Hematopoietic multipotent progenitor cell treated with erythropoietin and hydrocortisone succinate and interleukin-3 and kit ligand, for 6 days (in vitro differentiated cells): ENCODE measurements at places on chromosomes 5 and 9.
A peak's percentile ranks its signal among the peaks of the same experiment; 100 is the strongest.

DNA sequence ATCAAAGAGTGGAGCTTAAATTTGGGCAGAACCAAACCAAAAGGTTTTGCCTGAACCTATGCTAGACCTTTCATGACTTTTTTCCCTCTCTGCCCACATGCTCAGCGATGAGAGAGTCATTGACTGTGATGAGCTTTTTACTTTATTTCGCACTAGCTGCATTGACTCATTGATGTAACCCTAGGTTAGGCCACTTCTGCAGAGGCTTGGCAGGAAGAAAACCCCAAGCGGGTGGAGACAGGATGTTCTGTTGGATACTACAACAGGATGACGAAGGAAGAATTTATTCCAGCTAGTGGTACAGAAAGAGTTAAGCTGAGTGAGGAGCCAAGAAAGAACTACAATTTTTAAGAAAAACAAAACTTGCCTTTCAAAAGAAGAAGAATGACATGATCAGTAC is 18.4 kb downstream of the AGXT2 start:
- no peak for DNase-seq

GRCh38 chr5:137856201-137856600 is 11.5 kb upstream of the MYOT start:
- no peak for DNase-seq

DNA sequence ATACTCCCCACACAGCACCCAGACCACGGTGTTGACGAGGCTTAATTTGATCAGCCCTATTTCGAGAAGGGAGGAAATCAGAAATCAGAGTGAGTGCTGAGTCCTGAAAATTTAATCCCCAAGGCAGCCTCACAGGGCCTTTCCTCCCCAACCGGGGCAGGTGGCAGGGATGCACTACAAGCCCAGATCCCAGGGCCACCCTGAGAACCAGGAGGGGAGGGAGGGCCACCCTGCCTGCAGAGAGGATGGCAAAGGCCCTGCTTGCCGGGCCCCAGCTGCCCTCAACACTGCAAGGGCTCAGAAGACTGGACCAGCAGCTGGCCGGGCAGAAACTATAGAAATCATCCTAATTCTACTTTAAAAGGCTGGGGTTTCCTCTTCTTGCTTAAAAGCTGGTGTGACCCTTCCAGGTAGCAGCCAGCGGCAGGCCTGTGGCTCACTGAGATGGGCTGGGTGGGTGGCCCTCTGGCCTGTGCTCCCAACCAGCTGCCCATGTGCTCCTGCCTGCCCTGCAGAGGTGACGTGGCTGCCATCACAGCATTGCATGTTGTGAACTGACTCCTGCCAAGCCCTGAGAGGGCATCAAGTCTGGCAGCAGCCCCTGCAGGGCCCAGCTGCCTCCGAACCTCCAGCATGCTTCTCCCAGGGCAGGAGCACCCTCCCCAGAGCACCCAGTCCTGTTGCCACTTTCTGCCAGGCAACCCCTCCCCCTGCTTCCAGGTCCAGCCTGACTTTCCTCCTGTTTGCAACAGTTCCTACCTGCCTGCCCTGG is 122.8 kb downstream of the ADAMTS2 start:
- no peak for DNase-seq

- DNase-seq = no peak
These were observed 131.6 kb downstream of the GOLPH3 start for GRCh38 chr5:32042551-32042961.

- no peak for DNase-seq
These were observed 155.3 kb downstream of the COL23A1 start for GRCh38 chr5:178434851-178435250.

- no peak for DNase-seq
These were observed 31.3 kb upstream of the IRGM start for GRCh38 chr5:150815010-150815409.

DNA sequence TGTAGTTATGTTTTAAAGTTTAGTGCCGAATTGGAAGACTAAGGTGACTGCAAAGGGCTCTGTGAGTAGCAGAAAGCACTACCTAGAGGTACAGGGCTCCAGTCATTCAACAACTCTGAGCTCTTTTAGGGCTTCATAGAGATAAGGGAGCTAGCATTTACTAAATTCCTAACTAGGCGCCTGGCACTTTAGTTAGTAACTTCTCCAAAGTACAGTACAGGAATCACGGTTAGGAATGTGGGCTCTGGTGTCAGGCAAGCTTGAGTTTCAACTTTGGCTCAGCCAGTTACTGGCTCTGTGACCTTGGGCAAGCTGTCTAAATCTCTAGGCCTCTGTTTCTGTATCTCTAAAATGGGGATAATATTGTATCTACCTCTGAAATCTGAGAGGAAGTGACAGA is 115.3 kb downstream of the SLIT3 start:
- DNase-seq = no peak

GRCh38 chr5:137360607-137361006 is 138.5 kb downstream of the SPOCK1 start:
- DNase-seq = no peak

- no peak for DNase-seq
These were observed 480.0 kb downstream of the NR2F1-AS1 start for GRCh38 chr5:93100976-93101375.

GRCh38 chr5:43515678-43516048 is 715 bp upstream of the C5orf34 start:
- DNase-seq = no peak

DNA sequence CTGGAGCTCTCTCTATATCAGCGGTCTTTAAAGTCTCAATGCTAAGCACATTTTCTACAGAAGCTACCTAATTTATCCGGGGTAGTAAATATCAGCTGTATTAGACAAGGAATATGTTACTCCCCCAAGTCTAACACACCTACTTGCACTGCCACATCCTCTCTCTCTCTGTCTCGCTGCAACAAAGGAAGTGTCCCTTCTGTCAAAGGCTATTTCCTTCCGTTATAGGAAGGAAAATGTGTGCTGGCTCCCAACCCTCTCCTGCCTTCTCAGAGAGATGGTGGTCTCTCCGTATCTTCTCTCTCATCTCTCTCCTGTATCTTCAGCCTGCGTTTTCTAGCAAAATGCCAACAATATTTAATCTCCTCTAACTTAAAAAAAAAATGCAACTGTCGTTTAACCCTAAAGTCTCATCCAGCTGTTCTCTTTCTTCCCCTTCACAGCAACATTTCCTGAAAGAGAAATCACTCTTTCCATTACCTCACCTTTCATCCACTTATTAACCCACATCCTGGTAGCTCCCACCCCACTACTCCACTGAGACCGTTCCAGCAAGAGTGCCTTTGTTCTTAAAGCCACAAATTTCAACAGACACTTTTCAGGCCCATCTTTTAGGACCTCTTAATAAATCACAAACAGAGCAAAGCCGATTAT is 2.3 kb downstream of the TTF1 start:
- peak; percentile 21 for DNase-seq

DNA sequence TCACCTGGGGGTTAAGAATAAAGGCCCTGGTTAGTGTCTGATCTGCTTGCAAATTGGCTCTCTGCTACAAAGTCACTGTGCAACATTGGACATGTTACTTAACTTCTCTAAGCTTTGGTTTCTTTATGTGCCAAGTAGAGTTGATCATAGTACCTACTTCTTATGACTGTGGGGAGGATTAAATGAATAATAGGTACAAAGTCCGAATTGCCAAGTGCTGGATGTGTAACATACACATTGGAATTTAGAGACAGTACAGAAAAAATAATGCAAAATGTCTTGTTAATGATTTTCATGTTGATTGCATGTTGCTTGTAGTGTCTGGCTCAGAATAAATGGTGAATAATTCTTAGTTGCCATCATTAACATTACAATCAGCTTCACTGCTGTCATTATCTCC is 2.2 kb downstream of the DOCK8 start:
- no peak for DNase-seq

GRCh38 chr5:176553260-176554085 is 4.3 kb downstream of the CDHR2 start:
- no peak for DNase-seq

GRCh38 chr5:65722575-65723403 is 784 bp downstream of the NLN start:
- peak; percentile 76 for DNase-seq

DNA sequence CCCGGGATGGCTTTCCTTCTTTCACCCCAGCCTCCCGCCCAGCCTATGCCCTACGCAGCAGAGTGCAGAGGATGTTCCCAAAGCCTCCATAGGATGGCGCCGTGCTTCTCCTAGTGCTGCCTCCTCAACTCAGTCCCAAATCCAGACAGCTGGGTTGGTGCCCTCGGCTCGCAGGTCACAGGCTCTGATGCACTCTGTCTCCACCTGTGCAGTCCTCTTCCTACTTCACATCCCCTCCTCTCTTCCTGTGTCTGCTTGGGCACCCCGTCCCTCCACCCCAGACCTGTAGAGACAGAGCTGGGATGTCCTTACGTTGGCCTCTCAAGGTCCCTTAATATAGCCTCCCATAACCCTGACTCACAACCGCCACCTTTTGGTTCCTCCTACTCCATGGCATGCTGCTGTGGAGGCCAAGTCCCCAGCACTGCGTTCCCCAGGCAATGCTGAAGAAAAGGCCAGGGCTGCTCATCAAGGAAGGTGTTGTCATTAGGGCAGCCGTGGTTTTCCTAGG is 314.4 kb downstream of the GADD45G start:
- peak; percentile 68 for DNase-seq

- no peak for DNase-seq
These were observed 135.9 kb upstream of the LIFR start for GRCh38 chr5:38692346-38692745.

DNA sequence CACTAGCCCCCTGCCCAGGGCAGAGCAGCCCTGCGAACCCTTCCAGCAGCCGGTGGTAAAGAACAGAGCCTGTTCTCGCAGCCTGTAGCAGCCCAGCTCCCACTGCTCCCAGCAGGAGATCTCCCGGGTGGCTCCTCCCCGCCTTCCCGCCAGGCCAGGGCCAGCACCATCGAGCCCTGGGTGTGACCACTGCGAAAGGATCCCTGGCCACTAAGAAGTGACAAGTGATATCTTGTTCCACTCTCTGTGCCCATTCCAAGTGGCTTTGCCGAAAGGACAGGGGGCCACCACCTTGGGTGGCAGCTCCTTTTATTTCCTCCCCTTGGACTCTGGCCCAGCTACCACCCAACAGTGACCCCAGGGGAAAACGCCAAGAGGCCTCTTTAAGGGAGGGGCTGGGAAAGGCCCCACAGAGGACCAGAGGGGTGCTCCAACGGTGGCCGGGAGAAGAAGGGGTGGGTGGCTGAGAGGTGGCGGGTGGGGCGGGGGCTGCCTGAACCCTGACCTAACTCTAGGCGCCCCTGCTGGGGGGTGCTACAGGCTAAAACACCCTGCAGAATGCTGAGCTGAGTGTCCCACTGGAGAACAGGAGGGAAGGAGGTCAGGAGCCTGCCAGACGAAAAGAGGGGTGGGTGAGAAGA is 1.6 kb downstream of the NACC2 start:
- DNase-seq = no peak

DNA sequence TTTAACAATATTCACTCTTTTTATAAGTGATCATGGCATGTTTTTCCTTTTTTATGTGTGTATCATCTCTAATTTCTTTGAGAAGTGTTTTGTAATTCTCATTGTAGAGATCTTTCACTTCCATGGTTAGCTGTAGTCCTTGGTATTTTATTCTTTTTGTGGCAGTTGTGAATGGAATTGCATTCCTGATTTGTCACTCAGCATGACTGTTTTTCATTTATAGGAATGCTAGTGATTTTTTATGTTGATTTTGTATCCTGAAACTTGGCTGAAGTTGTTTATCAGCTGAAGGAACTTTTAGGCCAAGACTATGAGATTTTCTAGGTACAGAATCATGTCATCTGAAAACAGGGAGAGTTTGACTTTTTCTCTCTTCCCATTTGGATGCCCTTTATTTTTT is 13.1 kb upstream of the SPINK13 start:
- DNase-seq = no peak

GRCh38 chr9:77841739-77842386 is 189.7 kb downstream of the GNAQ start:
- peak; percentile 71 for DNase-seq

GRCh38 chr5:6623228-6623627 is 9.6 kb downstream of the NSUN2 start:
- DNase-seq = no peak

DNA sequence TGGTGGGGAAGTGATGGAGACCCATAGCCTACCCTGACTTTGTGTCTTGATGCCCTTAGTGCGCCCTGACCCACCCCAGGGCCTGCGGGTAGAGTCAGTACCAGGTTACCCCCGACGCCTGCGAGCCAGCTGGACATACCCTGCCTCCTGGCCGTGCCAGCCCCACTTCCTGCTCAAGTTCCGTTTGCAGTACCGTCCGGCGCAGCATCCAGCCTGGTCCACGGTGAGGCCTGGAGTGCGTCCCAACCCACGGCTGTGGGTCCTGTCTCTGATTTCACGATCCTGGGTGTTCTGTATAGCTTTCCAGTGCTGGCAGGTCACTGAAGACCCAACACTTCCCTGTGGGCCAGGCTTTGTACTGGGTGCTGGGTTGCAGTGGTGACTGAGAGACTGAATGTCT is 4.0 kb downstream of the CCL27 start:
- DNase-seq = no peak

DNA sequence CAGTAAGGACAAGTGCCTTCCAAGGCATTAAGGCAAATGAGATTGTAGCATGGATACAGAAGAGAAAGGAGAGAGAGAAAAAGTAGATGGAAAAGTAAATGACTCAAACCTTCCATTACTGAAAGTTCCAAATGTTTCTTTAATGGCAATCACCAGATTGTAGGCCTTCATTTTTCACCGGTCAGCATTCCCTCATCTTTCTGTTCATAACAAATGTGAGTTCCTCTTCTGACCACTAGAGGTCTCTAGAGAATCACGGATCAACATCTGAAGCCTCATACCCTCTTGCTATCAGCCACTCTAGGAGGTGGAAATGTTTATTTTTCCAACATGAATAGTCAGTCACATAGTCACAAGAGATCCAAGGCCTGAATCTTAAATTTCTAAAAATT is 73.6 kb upstream of the RPS23 start:
- DNase-seq = peak; percentile 76

GRCh38 chr9:26746357-26747072 is 146.1 kb downstream of the CAAP1 start:
- DNase-seq = no peak

- no peak for DNase-seq
These were observed 31.1 kb downstream of the SV2C start for GRCh38 chr5:76114179-76114851.

- no peak for DNase-seq
These were observed 10.8 kb downstream of the DMAC1 start for GRCh38 chr9:7788772-7789171.

- no peak for DNase-seq
These were observed 30.2 kb downstream of the WDR36 start for GRCh38 chr5:111122398-111122797.

- DNase-seq = no peak
These were observed 6.7 kb downstream of the IRF1 start for GRCh38 chr5:132483661-132484390.

- DNase-seq = no peak
These were observed 1.7 kb upstream of the ANGPTL2 start for GRCh38 chr9:127124111-127124531.

DNA sequence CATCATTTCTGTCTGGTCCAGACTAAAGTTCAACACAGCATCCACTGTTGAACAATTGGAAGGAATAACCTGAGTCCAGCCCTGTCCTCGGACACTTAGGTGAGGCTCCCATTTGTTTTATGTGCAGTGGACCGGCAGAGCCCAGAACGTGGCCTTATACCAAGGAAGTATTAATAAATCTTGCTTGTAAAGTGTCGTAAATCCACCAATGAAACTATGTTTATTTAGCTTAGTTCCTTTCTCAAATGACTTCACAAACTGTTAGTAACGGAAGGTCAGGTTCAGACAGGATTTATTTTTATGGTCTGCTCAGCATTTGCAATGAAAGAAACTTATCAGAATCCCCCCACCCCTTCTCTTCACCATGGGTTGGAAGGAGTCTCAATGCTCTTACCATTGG is 149.5 kb downstream of the PCSK1 start:
- DNase-seq = no peak
